Stimulated activated CD4-positive, alpha-beta T cell treated with anti-CD3 and anti-CD28 coated beads, Interleukin-2, amount 100 ng/mL, for 24 hours (primary cell): ENCODE measurements at places on chromosomes 13 and 19.

- DNase-seq, result peak; percentile 90
Observed at GRCh38 chr19:6632002-6632621, 37.8 kb downstream of the TNFSF14 start.

DNA sequence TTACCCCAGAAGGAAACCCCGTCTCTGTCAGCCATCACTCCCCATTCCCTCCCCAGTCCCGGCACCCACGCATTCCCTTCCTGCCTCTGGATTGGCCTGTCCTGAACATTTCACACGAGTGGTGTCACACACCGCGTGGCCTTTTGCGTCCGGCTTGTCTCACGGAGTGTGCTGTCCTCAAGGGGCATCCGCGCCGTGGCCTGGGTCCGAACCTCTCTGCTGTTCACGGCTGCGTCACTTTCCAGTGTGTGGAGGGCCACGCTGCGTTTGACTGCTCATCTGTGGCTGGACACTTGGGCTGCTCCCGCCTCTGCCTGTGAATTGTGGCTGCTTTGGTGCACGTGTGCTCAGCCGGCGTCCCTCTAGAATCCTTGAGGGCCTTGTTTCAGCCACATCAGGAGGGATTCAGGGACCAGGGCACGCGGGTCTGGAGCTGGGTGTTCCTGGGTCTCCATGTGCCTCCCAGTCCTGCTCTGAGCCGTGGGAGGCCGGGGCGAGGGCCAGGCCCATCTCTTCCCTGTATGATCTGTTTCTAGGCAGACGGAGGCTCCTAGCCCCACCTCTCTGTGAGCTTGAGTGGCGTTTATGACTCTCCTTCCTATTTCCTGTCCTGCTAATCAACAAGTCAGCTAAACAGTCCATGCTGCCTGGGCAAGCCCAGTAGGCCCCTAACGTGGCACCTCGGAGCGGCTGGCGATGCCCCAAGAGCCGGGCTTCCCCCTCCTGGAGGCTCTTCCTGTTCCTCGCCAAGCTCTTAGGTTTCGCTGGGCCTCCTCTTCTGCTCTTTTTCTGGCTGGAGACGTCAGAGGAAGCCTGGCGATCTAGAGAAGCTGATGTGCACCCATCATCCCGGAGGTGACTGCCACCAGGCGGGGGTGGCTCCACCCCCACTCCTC is 8.1 kb downstream of the STK11 start:
- DNase-seq, result peak; percentile 51

DNA sequence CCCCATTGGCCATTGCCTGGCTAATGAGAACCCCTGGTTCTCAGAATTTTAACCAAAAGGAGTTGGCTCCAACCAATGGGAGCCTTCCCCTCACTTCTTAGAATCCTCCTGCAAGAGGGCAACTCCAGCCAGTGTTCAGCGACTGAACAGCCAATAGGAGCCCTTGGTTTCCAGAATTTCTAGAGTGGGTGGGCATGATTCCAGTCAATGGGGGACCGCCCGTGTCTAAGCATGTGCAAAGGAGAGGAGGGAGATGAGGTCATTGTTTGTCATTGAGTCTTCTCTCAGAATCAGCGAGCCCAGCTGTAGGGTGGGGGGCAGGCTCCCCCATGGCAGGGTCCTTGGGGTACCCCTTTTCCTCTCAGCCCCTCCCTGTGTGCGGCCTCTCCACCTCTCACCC is 9.5 kb upstream of the SWSAP1 start:
- DNase-seq, result no peak

GRCh38 chr19:2634228-2634951 is 68.1 kb downstream of the GNG7 start:
- no peak for DNase-seq

DNA sequence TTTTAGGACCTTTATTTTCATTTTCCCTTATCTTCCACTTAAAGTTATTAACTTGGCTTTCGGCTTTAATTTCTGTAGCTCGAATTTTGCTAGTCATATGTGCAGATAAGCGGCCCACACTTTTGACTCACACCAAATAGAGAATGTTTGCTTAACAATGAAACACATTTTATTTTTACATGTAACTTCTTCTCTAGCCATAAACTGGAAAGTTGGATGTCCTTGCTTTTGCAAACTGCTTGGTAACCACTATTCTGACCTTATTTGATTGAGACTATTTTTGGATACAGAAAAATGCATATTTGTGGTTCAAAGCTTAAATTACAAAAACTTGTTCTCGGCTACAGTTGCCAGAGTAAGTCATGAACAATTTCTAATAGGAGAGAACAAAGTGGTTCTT is 600.0 kb downstream of the KCTD12 start:
- no peak for DNase-seq

DNA sequence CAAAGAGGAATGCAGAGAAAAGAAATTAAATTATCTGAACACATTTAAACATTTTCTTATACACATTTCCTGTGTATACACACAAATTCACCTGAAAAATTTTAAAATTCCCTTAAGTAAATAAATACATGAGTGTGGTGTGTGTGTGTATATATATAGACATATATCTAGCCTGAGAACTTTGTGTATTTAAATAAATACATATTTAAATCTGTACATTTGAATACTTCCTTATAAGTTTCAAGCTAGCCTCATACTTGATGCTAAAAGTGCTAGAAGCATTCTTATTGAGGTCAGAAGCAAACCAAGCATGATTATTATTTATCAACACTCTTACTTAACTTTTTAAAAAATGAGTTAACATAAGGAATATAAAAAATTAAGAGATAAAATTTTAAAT is 260.7 kb downstream of the NHLRC3 start:
- no peak for DNase-seq

- peak; percentile 75 for DNase-seq
Observed at GRCh38 chr19:32675720-32676185, at the start of gene RGS9BP. TSS of gene RGS9BP (plus strand) at chr19:32675848. CDS start at chr19:32676264, 416 bp downstream.

- no peak for DNase-seq
Observed at GRCh38 chr13:110306340-110306959, 507 bp downstream of the COL4A1 start.

- no peak for DNase-seq
Observed at GRCh38 chr19:28489776-28490175, 723.2 kb downstream of the UQCRFS1 start.

DNA sequence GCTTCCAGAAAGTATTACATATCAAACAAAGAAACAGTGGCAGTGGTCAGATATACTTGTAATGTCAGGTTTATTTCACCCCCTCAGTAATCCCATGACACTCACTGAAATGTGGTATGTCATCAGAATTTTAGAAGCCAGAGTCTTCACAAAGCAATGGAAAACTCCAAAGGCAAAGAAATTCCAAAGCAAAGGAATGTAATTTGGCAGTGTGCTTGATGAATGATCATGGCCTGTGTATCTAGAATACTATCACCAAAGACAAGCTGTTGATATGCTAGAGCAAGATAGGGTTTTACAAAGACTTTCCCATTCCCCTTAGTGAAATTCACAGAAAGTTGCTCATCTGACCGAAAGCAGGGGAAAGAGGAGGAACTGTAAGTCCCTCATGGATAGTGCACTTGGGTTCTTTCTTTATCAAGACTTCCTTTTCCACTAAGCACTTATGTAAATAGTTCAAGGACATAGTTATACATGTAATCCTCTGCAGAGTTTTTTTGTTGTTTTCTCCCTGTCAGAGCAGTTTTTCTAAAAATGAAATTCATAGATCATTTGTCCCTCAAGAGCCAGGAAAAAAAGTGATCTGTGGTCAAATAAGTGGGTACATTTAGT is 243.4 kb downstream of the NHLRC3 start:
- DNase-seq, result no peak

DNA sequence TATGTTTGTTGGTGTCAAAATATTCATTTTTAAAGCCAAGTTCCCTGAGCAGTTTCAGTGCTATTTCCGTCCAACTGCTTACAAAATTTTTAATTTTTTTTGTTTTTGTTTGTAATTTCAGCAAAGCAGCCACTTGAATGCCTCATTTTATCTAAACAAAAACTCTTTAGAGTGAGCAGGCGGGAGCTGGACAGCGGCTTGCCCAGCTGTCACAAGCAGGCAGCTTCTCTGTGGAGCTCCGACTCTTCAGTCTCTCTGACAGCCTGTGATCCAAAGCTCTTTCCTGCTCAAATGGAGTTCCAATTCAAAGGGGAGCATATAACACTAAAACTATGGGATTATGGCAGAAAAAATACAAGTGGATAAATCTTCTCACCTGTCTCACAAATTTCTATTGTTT is 618.3 kb upstream of the PCDH20 start:
- no peak for DNase-seq
